ENCODE measurements at places on chromosomes 13 and 19.

DNA sequence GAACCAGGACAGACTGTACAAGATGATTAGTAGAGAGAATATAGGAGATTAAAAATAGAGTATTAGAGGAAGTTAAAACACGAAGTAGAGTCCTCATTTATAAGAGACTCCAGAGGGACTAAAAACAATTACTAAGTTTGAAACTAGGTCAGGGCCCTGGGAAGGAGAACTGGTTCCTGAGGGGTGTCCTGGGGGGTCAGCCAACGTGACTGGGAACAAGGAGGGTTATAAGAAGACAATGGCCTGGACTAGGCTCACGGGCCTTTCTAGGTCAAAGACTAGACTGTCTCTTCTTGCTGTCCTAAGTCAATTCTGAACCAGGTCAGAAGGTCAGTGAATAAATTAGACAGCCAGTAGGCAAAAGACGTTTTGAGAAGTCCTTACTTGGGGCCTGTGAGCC is 165.3 kb downstream of the IER2 start:
- no peak for DNase-seq

DNA sequence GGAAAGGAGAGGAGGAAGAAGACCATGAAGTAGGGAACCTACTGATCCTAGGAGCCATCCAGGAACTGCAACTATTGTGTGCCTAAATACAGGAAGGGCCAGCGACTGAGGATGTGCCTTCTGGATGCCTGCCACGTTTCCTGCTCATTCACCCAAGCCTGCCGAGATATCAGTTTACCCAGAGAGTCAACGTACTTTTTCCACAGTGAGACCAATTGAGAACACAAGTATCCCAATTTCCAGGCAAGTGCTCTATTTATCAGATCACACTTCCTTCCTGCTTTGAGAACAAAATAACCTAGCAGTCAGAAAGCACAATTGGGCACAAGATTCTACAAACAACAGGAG is 122.4 kb downstream of the AKAP11 start:
- DNase-seq = no peak

GRCh38 chr19:48348045-48348444 is 15.7 kb downstream of the TMEM143 start:
- DNase-seq = no peak

DNA sequence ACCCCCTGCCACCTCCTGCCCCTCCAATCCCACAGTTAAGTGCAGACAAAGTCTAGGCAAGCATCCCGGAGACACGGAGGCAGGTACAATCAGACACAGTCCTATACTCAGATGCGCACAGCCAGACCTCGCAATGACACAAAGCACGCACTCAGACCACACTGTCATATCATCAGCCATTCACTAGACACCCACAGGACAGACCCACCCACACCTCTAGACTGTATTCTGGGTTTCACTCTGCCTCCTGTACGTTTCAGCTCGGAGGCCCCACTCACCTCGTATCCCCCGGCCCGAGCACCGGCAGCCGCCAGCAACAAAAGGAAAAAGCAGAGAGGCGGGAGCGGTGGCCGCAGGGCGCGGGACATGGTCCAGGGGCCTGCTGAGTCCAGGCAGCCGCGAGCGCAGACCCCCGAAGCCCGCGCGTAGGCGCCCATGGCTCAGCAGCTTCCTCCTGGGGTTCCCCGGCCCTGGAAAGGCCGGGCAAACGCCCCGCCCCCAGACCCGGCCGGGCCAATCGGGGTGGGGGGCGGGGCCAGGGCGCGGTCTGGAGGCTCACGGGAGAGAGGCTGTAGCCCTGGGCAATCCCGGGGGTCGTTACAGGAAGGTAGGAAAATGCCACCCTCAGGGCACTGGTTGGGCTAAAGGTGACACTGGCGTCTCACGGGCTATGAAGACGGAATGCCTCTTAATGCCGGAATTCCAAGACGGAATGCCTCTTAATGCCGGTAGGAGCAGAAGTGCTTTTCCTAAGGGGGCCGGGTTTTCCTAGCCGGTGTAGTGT is at the start of the genes MAN2B1 and WDR83:
Gene MAN2B1, minus strand, starts transcription at position 478 of the 784 bp plus-strand sequence. Its CDS starts 41 bp downstream, at position 437.
Gene WDR83, plus strand, starts transcription at position 543 of the 784 bp plus-strand sequence. CDS start 2,984 bp downstream, outside the sequence.
- peak; percentile 74 for DNase-seq

- DNase-seq = no peak
Measured at GRCh38 chr19:709965-710571, 1.3 kb downstream of the PALM start.

DNA sequence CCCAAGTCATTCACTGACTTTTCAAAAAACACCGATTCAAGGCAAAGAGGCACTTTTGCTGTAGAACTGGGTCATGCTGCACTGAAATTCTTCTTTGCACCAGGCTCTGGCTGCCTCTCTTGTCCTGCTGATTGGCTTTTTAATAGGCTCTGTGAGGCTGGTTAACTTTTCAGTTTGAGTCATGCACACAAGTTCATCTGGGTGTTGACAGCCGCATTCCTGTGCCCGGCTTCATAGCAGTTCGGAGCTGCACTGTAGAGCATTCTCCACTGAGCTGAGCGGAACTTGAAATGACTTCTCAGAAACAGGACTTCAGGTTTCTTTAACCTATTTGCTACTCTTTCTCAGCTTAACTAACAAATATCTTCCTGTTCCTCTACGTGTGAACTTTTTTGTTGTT is 978.3 kb downstream of the UQCRFS1 start:
- DNase-seq = no peak

- no peak for DNase-seq
Measured at GRCh38 chr13:72527333-72527732, 200.1 kb downstream of the MZT1 start.
